Jurkat, Clone E6-1 (cell line): ENCODE measurements at places on chromosomes 16 and 17.

DNA sequence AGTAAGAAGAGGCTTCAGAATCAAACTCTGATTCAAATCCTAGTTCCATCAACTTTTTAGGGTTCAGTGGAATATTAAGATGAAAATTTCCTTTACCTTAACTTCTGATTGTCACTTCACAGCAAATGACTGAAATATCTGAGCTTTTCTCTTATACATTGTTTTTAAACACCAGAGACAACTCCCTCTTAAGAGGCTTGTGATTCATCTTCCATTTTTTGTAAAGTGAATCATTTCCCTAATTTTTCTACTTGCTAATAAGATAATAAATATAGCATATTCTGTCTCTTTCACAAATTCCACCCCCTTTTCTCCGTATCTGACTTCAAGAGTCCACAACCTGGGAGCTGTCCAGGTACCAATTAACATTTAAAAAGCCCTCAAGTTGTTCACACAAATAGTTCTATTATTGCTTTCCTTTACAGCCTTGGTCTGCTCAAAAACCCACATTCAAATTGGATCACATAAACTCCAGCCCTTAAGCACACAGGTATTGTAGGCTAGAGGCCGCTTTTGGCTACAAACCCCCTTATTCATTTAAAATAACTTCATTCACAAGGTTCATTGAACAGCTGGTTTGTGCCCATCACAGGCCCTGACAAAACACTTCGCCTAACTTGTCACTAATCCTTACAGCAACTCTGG is 14.1 kb upstream of the UTP6 start:
- no peak for DNase-seq

- DNase-seq, result no peak
These were observed 321.4 kb downstream of the HAPSTR1 start for GRCh38 chr16:9412915-9413264.

DNA sequence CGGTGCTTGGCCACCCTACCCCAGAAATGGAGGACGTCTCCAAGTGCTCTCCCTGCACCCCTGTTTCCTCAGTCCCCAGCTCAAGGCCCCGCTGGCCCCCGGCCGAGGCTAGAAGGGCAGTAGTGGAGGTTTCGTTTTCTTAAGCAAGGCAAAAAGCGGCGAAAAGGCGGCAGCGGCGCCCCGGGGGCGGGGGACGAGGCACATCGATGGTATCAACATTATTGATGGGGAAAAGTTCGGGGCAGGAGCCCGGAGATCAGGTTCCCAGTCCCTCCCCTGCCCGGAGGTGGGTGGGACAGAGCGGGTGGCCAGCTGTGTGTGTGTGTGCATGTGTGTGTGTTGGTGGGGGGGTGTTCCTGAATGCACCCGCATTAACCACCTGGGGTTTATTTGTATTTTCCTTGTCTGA is 4.1 kb upstream of the SALL1 start:
- no peak for DNase-seq

DNA sequence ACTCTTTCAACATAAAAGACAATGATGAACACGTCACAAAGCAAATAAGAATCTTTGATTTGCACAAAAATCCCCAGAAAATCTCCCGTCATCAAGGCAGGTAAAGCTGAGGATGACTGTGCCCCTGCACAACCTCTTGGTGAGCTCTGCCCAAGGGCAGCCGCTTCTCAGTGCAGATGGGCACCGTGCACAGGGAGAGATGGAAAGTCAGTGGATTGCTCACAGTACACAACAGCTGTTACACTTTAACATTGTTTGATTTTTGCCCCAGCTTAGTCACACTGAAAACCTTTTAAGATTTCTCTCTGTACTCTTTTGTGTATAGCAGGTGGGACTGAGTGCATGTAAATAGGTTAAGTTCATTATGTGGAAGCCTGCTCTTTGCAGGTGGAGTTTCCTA is 104.2 kb downstream of the CDK5R1 start:
- no peak for DNase-seq

GRCh38 chr17:41404024-41404671 is 6.7 kb upstream of the KRT31 start:
- no peak for DNase-seq

DNA sequence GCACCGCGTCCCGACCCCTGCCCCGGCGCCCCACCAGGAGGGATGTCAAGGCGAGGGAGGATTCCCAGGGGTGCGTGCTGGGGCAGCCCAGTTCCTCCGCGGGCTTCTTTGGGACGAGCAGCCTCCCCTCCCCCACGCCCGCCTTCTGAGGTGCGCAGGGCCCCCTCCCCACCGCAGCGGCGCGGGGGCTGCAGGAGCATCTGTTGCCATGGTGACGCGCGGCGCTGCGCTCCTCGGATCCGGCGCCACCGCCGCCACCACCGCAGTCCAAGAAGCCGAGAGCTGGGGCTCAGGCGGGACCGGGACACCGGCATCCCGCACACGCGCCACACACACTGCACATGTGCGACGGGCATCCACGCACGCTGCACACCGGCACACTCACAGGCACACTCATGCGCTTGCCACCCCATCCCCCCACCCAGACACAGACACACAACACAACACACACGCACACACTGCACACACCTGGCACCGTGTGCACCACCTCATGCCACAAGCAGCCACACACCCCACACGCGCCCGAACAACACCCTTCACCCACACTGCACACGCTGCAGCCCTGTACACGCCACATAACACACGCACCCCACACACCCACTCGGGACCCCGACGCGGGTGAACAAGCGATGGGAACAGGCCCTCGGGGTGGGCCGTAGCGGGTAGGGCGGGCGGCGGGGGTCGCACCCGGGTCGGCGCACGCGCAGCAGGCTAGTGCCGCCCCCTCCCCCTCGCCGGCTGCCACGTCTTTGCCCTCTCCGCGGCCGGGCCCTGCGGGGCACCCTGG is 17.0 kb downstream of the ENPP7 start:
- no peak for DNase-seq

- no peak for DNase-seq
These were observed 68.4 kb downstream of the PGS1 start for GRCh38 chr17:78446833-78447232.

GRCh38 chr16:782766-783403 is 5.3 kb downstream of the RPUSD1 start:
- no peak for DNase-seq

DNA sequence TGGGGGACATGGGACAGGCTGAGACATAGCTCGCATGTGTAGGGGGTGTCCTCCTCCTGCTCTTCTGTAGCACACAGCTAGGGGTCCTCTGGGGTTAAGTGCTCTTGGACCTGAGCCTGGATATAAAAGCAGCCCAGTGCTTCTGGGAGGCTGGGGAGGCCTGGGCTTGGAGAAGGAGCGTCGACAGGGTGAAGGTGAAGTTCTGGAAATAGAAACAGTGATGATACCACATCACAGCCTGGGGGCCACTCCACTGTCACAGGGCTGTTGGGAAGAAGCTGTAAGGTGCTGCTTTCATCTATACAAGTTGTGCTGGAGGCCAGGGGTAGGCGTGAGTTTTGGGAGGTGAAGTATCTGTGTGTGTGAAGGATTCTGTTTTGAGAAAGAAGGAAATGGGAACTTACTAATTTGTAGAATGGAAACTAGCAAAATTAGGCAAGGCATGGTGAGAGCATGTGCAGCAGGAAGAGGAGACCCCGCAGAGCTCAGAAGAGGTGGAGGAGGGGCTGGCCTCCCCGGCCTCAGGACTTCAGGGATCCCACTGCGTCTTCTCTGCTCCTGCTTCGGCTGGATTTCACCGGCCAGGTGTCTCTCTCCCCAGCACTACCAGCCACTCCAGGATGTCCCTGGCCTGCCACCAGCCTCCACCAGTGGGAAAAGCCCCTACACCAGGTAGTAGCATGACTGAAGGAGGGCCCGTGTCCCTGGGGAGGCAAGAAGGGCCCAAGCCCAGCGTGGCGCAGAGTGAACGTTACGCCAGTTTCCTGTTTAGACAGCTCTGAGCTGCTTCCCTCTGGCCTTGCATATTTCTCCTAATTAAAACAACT is 19.4 kb downstream of the PLCG2 start:
- peak; percentile 51 for DNase-seq

DNA sequence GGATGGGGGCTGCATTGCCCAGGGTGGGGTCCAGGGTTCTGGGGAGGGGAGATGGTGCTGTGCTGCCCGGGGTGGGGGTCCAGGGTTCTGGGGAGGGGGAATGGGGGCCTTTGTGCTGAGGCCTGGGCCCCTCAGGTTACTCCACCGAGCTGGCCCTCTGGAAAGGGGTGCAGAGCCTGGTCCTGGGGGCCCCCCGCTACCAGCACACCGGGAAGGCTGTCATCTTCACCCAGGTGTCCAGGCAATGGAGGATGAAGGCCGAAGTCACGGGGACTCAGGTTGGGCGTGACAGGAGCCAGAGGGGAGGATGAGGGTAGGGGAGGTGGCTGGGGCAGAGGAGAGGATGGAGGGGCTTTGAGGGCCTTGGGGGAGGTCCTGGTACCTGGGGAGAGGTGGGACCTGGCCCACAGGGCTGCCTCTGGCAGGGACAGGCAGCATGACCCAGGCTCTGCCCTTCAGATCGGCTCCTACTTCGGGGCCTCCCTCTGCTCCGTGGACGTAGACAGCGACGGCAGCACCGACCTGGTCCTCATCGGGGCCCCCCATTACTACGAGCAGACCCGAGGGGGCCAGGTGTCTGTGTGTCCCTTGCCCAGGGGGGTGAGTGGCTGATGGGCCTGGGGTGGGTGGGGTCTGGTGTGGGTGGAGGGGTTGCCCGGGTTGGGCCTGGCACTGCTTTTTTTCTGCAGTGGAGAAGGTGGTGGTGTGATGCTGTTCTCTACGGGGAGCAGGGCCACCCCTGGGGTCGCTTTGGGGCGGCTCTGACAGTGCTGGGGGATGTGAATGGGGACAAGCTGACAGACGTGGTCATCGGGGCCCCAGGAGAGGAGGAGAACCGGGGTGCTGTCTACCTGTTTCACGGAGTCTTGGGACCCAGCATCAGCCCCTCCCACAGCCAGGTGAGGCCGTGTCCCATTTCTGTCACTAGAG is 7.8 kb downstream of the ITGAX start:
- DNase-seq, result no peak

DNA sequence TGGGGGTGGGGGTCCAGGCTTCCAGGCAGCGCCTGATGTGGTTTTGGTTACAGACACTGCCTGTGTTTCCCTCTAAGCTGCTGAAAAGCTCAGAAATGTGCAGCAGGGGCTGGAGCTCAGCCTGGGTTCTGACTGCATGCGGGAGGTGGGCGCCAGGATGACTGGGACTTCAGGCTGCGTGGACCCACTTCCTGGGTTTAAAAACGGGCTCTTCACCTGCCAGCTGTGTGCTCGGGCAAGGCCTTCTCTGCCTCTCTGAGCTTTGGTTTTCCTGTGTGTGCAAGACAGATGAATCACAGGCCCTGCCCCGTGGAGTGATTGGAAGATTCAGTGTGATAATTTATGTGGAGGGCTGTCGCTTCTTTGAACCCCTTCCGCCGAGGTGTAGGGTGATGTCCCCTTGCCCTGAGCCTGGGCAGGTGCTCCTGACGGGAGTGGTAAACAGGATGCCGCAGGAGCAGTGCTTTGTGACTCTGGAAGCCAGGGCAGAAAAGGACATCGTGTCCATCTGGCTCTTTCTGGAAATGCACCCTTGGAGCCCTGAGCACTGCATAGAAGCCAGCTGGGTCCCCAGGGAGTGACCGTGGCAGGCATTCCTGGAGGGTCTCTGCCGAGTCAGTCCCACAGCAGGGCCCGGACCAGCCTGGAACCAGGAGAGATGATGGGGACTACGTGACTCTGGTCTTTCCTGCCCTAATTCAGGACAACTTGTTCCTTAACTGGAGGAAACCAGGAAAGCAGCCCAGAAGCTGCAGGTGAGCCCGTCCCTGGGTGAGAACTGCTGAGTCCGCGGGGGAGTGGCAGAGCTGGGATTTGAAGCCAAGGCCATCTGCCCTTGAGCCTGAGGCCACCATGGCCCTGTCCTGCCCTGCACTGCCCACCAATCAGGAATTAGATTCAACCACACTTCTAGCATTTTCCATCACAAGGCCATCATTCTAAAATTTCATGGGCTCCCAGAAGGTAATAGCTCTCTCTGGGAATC is 28.5 kb upstream of the SLC7A5 start:
- peak; percentile 99 for DNase-seq

DNA sequence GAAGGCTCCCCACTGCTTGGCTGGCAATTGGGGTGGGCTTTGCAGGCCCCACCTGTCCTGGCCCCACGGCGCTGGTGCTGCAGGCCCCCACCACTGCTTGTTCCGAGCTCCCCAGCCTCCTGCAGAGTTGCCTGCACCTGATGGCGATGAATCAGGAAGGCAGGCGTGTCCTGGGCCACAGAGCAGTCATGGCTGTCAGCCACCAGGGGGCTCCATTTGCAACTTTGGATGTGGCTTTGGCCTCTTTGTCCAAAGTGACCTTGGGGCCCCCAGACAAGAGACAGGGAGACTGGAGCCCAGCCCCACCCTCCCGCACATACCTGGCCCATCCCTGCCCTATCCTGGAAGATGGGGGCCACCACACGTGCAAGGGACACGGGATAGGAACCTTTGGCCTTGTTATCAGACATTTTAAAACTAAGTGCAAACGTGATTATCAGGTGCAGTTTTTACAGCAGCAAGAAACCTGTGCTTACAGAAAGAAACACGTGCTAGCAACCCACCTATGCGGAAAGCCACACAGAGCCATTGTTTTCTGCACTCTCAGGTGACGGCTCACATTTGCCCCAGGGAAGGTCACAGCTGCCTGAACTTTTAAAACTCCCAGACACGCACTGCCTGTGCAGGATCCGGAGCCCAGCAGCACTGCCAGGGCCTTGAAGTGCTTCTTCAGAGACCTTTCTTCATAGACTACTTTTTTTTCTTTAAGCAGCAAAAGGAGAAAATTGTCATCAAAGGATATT is at the start of gene DNASE1:
Gene DNASE1 (plus strand): TSS at position 443 of the 743 bp plus-strand sequence. CDS start 683 bp downstream, outside the sequence.
- peak; percentile 38 for DNase-seq

DNA sequence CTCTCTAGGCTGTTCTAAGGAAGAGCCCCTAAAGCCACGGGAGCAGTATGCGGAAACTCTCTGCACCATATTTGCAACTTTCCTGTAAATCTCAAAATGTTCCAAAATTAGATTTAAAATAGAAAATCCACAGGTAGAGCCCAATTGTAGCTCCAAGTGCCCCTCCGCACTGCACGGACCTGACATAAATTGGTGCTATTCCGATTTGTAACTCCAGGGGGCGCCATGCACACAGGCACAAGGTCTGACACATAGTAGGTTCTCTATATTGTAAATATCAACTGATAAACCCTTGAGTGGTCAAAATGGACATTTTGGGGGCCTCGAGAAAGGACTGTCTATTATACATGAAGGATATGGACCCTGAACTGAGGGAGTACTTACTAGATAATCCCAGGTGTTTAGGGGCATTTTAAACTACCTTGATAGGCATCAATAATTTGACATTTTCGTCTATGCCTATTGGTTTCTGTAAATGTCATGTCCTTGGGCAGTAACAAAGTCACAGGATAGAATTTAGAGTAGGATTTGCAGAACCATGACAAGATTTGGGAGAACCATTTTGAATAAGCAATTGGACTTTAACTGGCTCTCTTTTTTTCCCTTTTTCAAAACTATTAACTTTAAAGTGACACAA is 36.6 kb upstream of the TMEM132E start:
- DNase-seq, result peak; percentile 22

GRCh38 chr16:3945751-3946603 is 65.5 kb upstream of the CREBBP start:
- DNase-seq, result no peak

- no peak for DNase-seq
These were observed 53.7 kb downstream of the NT5M start for GRCh38 chr17:17356931-17357270.
